AG09319 (cell line): ENCODE measurements at places on chromosomes 12 and 14.

DNA sequence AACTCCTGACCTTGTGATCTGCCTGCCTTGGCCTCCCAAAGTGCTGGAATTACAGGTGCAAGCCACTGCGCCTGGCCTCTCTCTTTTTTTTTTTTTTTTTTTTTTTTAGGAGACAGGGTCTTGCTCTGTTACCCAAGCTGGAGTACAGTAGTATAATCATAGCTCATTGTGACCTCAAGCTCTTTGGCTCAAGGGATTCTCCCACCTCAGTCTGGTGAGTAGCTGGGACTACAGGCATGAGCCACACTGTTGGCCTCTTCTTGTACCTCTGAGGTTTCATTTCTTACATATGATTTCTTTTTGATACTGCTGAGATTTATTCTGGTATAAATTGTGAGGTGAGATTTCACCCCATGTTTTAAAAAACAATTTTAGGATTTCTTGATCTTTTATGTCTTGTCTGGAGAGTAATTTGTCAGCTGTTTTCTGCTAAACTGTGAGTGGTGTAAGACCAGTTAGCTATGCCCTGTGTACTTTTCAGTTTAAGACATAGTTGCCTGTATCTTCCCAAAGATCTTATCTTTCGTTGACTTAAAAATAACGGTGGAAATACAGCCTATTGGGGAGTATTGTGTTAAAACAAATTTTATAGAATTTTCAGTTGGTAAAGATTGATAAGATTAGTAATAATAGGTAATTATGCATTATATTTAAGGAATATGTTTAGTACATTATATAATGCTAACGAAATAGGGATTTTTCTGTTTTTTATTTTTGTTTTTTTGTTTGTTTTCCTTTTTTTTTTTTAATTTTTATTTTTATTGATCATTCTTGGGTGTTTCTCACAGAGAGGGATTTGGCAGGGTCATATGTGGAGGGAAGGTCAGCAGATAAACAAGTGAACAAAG is 31.7 kb downstream of the WDR20 start:
- no peak for DNase-seq

- no peak for DNase-seq
Measured at GRCh38 chr14:76126076-76126475, 25.6 kb upstream of the GPATCH2L start.

DNA sequence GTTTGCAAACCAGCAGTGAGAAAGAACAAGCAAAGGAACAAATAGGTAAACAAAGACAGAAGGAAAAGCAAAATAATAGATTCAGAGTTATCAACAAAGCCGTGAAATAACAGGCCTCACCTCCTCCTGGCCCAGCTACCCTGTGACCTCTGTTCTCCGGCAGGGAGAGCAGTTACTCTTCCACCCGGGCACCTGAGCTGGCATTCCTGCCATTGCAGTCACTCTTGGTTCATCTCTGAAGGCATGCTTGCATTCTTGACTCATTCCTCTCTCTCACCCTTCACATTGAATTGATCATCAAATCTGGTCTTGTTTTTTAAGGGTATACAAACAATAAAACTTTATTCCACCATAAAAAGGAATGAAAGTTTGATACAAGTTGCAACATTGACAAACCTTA is 95.1 kb downstream of the TTC8 start:
- no peak for DNase-seq

DNA sequence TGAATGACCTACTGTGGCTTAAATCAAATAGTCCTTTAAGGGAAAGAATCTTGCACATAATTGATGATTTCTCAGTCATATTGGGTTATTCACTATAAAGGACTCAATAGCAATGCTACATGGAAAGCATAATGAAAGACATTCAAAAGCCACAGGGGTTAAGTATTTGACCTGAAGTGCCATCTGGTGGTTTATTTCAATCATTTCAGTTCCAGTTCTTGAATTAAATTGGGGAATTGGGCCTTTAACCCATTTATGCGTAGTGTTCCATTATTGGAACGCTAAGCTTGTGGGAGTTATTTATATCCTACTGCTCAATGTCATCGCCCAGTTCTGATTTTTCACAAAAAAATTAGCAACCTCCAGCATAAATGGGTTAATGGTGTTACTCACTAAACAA is 41.3 kb upstream of the C12orf71 start:
- DNase-seq: no peak

DNA sequence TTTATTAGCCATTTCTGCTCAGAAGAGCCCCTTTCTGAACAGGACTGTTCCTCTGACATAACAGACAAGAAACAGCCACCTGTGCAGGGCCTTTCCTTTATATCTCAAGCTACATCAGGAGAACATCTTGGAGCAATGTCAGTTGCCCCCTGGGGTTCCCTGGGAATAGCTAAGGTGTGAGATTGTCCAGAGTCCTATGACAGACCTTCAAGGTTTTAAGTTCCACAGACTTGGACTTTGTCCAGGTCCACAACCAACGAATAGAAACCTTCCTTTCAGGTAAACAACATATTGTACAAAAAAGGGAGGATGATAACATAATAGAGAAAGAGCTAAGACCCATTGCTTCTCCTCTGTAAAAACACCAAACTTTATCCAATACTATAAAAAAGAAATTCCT is 2.9 kb downstream of the IL23A start:
- no peak for DNase-seq

DNA sequence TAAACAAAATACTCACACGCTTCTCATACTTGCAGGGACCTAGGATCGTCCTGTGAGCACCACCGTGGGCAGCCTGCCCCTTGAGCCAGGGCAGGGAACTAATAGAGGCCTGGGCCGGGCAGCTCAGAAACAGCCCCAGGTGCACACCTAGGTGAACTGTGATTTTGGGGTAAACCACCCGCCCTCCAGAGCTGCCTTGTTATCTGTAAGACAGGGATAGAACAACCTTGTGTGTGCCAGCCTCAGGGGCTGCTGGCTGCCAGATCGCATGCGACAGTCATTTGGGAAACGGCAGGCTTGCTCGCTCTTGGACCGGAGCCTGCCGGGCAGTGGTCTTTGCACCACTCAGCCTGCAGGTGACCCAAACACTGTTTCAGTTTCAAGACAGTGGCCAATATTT is 86.8 kb downstream of the ADGRD1 start:
- no peak for DNase-seq
